Glomerular endothelial cell (primary cell): ENCODE measurements at places on chromosomes 13 and 19. TPM values are rescaled to one million over a fixed set of nuclear protein-coding genes. Genes with fewer than 3 reads are reported as not detected.

- no peak for DNase-seq
Observed at GRCh38 chr13:108895220-108895704, 265.9 kb downstream of the MYO16 start.

DNA sequence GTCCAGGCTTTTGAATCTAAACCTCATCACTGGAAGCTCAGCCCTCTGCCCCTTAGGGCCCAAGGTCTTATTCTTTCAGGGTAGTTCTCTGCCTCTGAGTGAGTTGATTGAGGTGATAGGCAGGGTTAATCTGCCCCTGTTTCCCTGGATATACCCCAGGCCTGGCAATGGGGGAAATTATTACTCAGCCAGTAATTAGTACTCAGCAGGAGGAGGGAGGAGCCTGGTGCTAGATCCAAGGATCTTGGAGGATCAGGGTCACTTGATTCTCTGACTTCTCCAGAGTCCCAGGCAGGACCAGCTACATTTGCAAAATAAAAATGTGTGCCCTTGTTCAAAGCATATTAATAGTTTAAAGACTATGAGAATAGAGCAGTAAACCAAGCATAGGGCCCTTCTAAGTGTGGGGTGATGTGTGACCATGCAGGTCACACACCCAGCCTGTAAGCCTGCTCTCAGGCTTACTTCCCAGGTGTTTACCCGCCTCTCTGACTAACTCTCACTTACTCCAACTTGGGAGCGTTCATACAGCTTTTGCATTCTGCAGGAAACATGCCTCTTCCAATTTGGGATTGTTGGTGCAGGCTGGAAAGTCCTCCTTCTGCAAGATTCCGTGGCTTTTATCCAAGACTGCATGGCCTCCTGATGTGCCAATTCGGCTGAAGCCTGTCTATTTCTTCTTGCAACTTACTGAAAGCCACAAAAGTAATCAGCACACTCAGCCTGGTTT is 7.9 kb upstream of the STK24 start:
- DNase-seq: no peak

- no peak for DNase-seq
Observed at GRCh38 chr13:91158017-91158395, 189.5 kb upstream of the MIR17HG start.

GRCh38 chr19:16022251-16022650 is 54.0 kb upstream of the TPM4 start:
- DNase-seq: no peak

GRCh38 chr13:48568370-48569103 is 35.7 kb upstream of the RCBTB2 start:
- DNase-seq: no peak

Gene ZMYM2
- total RNA-seq: 29.8 and 54.0 TPM in 2 replicates

GRCh38 chr19:13920940-13921747 is 15.1 kb downstream of the CC2D1A start:
- no peak for DNase-seq

Gene CERS4
- 29.0 and 29.3 TPM in 2 replicates for total RNA-seq

Gene PSMD8
- 232 and 267 TPM in 2 replicates for total RNA-seq

GRCh38 chr13:82436099-82436585 is 1446.1 kb downstream of the SLITRK1 start:
- no peak for DNase-seq

- no peak for DNase-seq
Observed at GRCh38 chr19:3125900-3126524, 9.8 kb upstream of the GNA15 start.

Gene TNFSF9
- 8.2 and 12.1 TPM in 2 replicates for total RNA-seq

Gene CALR
- 1,355 and 1,382 TPM in 2 replicates for total RNA-seq

DNA sequence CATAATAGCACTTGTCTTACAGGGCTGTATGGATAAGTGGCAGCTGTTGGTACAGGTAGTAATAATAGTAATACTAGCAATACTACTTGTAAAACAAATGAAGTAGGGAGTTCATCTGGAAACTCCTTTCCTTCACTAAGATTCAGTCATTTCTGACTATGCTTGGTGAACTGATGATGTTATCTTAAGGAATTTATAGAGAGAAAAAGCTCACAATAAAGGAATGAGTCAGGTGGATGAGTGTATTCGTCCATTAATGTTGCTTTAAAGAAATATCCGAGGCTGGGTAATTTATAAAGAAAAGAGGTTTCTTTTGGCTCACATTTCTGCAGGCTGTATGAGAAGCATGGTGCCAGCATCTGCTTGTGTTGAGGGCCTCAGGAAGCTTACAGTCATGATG is 477.3 kb downstream of the KLF12 start:
- no peak for DNase-seq

Gene KL
- 0.15 and 0.41 TPM in 2 replicates for total RNA-seq

Gene WDR83
- 10.2 and 13.8 TPM in 2 replicates for total RNA-seq

Gene ZNF132
- 3.3 and 4.4 TPM in 2 replicates for total RNA-seq
